Activated CD8-positive, alpha-beta memory T cell treated with anti-CD3 and anti-CD28 coated beads for 48 hours (primary cell): ENCODE measurements at places on chromosomes 4 and X.

DNA sequence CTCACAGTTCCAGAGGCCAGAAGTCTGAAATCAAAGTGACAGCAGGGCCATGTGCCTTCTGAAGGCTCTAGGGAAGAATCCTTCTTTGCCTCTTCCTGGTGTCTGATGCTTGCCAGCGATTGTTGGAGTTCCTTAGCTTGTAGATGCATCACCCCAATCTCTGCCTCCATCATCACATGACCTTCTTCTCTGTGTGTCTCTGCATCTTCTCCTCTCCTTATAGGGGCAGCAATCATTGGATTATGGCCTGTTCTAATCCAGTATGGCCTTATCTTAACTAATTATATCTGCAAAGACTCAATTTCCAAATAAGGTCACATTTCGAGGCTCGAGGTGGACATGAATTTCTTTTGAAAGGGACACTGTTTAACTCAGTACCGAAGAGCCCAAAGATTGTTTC, 71.7 kb upstream of the RAI2 start:
- DNase-seq, result no peak

DNA sequence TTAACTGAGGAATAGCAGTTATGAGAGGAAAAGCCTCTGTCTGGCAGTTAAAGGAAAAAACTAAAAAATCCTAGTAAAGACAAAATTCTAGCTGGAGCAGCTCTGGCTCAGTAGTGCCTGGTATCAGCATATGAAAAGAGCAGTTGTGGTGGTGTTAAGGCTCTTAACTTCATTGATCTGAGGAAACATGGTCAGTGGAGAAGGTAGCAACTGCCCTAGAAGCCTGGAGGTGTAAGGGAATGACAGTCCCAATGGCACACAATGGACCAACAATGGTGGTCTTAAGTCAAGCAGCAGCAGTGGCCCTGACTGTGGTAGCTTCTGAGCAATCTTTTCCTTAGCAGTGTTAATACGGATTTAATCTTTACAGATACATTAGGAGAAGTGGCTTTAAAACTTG, 189.6 kb upstream of the POF1B start:
- no peak for DNase-seq

DNA sequence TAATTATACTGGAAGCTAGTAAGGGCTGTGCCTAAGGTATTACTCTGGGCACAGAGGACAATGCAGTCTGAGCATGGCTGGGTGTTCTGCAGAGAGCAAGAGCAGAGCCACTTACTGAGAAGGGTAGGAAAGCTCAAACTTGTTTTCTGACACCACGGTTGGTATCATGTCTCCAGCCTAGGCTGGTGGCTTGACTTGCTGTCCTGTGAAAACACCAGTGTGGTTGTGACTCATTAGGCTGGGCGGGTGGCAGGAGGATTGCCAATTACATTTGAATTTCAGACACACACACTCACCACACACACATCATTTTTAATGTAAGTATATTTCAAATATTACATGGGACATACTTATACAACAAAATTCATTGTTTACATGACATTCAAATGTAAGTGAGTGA, 19.7 kb upstream of the MTM1 start:
- DNase-seq, result no peak

GRCh38 chrX:14300376-14300775, 229.0 kb upstream of the GLRA2 start:
- no peak for DNase-seq
